ENCODE measurements at places on chromosomes 2 and 18.
A peak's percentile ranks its signal among the peaks of the same experiment; 100 is the strongest.

GRCh38 chr2:216665242-216665641 lies 30.1 kb downstream of the IGFBP5 start:
- DNase-seq, result no peak

- DNase-seq, result no peak
Measured at GRCh38 chr2:176114930-176115625, 1.5 kb upstream of the HOXD10 start.

DNA sequence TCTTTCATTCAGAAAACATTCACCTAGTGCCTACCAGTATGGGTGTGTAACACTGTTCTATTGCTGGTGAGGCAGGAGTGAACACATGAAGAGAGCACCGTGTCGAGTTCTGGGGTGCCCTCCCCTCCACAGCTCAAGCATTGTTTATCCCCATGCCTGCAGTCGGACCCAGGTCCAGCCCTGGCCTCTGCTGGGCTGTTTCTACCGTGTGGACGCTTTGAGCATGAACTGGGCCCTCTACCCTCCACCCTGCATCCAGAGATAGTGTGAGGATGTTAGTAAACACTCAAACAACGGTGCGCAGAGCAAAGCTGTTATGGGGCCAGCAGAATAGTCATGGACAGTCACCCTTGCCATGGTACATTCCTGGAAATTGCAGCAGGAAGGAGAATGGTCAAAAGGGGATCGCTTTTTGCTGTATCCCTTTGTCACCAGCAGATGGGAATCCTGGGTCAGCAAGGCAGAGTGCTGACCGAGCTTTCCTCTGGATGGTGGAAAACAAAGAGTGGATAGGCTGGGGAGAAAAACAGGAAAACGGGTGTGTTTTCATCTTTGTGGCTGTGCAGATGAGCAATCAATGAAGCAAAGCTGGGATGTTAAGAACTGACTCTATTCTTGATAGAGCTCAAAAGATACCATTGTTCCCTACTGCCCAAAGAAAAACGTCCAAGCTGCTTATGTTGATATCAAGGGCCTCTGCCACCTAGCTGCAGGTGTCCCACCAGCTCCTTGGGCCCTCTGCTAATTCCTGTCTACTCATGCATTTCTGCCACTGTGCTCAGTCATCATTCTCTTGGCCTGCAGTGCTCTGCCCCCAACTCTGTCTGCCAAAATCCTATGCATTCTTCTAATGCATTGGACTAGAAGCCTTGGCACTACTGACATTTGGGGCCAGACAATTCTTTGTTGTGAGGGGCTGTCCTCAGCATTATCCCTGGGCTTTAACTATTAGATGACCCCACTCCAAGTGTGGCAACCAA lies 38.7 kb downstream of the REEP1 start:
- no peak for DNase-seq

DNA sequence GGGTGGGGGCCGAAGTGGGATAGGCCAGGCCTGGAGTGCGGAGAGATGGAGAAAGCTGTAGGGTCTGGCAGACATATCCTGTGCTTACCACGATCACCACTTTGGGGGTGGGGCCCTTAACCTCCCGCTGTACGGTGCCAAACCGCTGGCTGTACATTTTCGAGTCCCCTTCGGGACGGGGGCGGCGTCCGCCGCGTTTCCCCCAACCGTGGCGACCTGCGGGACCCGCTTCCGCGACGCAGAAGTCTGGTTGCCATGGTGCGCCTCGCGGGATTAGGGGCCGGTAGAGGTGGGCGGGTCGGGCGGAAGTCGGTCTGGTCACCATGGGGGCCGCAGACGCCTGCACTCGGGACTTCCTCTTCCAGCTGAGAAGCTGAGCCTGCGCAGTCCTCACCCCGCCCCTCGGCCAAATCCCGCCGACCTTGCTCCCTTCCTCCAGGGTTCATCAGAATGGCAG lies at the start of gene CFAP53:
CFAP53 (minus strand) TSS at position 248 of the 457 bp plus-strand sequence; CDS start at position 157, 91 bp downstream.
- DNase-seq, result peak; percentile 76

DNA sequence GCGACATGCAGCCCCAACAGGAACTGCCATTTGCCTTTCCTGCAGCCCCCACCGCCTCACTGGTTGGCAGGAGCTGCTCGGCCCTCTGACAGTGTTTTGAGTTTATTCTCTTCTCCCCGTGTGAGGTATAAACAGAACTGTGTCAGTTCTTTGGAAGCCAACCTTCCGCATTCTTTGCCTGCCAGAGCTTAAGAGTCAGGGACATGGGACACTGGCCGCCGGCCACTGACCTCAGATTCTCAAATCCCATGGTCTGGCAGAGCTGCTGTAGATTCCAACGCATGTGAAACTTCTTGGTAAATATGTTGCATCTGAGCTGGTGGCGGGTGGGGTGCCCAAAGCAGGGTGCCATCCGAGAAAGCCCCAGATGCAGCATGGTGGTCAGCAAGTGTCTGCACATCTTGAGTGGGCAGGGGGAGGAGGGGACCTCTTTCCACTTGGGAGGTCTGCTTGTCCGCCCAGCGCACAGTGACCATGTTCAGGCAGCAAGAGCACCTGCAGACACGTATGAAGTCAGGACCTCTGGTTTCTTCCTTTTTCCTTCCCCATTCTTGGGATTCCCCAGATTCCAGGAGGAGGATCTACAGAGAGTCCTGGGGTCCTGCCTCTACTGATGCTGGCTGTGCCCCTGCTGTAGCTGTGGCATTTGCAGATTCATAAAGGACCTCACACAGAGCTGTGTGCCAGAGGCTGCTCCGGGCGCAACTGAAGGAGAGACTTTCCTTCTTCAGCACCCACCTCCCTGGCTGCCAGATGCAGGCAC lies 23.8 kb downstream of the ASB18 start:
- DNase-seq, result no peak

DNA sequence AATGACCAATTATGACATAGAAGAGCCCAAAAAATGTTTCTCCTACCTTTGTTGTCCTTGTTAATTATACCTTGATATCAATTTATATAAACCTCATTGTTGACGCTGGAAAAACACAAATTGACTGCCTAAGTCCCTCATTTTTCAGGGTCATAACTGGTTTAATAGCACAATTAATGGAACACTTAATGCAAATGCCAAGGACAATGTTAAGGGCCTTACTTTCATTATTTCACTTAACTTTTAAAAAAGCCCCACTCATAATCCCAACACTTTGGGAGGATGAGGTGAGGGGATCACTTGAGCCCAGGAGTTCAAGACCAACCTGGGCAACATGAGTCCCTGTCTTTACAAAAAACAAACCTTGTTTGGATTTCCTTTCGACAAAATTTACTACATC lies 3.5 kb upstream of the STPG4 start:
- DNase-seq, result no peak

DNA sequence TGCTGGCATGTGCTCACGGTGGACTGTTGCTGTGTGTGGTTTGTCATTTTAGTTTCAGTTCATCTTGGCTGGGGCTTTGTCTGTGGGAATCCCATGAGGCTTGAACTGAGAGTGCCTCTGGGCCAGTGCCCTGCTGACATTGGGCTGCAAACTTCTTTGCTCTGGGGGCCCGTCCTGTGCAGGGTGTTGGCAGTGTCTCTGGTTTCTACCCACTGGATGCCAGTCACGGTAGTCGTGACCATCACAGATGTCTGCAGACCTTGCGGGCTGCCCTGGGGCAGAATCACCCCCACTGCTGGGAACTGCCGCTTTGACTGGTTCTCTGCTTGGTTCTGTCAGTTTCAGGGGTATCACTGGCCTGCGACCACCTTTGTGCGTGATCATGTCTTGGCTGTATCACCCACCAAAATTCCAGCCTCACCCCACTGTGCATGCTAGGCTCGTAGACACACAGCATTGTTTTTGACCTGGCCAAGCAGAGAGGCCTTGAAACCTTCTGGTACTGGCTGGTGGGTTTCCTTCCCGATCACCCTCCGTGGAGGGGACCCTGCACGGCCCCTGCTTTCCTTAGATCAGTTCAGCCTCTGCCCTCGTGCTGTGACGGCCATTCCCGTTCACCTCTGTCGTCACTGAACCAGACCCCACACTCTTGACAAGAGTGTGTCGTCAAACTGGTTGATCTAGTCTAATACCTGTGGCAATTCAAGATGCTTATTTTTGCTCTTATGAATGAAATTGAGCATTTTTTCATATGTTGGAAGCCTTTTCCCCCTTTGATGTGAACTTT lies 57.6 kb downstream of the KCNG2 start:
- DNase-seq, result no peak

DNA sequence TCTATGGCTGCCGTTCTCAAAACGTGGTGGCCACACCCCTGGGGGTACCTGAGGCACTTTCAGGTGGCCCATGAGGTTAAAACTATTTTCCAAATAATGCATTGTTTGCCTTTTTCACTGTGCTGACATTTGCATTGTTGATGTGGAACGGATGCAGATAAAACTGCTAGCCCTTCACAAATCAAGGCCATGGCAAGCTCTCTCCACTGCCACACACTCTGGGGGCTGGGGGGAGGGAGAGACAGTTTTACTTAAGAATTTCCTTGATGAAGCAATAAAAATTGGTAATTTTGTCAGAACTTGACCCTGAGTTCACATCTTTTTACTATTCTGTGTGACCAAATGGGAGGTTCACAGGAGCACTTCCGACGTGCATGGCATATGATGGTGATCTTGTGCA lies 22.0 kb upstream of the TGIF1 start:
- DNase-seq, result no peak

DNA sequence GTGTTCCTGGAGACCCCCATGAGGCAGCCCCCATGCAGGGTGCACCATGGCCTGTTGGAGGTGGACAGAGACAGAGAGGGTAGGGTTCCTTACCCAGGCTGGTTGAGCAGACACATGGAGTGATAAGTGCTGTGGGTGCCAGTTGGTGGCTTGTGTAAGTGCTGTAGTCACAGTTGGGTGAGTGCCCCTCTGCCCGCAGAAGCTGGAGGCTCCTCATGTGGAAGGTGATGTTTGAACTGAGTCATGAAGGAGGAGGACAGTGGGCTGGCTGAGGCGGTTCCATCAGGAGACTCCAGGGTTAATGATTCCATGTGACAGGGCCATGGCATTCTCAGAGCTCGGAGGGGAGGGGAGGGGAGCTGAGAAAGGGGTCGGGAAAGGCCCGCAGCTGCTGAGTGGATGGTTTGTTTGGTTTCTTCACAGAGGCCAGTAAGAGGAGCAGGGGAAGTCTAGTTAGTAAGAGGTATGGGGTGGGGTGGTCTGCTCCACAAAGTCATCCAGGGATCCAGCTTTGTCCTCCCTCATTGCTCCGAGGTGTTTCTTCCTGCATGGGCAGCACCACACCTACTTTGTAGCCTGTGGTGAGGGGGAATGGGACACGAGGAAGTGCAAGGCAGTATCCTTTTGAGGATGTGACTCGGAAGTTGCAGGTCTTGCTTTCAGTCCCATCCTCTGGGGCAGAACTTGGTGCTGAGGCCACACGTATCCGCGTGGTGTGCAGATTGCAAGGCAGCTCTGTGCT lies 13.6 kb downstream of the IMPA2 start:
- no peak for DNase-seq
